ENCODE measurements at places on chromosomes 7 and 10.

DNA sequence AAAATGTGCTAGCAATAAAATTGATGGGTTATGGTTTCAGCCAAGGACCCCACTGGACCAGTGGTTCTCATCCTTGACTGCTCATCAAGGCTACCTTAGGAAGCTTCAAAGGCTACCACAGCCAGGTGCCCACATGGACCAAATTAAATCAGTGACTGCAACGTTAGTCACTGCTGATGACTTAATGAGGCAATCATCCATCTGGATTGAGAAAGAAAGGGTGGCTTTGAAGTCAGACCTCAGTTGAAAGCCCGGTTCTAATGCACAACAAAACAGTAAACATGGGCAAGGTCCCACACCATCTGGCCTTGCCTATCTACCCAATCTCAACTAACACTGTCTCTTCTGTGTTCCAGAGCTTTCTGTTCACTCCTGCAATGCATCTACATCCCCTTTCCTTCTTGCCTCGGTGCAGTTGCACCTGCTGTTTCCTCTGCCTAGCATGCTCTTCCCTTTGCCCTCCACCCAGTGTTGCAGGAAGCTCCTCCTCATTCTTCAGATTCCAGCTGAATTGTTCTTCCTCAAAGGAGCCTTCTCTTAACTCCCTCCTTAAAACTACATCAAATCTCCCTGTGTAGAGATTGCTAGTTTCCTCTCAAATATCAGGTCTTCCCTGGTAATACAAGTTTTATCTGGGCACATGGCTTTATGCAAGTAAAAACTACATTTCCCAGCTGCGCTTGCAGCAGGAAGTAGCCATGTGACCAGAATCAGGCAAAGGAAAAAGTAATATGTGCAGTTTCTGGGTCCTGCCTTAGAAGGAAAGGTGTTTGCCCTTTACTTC, 10.3 kb upstream of the KCNK18 start:
- no peak for DNase-seq

- DNase-seq = no peak
Measured at GRCh38 chr7:86647385-86648094, 3.8 kb downstream of the GRM3 start.

- no peak for DNase-seq
Measured at GRCh38 chr7:33261585-33261984, 132.2 kb downstream of the BBS9 start.

DNA sequence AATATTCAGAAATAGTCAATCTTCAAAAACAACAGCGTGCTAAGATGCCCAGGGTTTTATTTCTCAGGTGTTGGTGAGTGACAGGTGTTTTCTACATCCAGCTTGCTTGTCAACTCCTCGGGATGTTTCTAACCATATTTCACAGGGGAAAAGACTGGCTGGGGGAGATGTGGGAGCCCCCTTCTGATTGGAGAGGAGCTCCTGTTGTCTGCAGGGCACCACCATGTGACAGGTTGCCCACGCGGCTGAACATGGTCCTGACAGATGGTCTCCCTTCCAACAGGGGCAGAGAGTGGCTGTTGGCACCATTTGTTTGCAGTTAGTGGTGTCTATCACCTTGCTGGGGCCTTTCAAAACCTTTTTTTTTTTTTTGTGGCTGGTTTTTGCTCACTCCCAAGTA, 16.5 kb upstream of the GPR26 start:
- DNase-seq = no peak

DNA sequence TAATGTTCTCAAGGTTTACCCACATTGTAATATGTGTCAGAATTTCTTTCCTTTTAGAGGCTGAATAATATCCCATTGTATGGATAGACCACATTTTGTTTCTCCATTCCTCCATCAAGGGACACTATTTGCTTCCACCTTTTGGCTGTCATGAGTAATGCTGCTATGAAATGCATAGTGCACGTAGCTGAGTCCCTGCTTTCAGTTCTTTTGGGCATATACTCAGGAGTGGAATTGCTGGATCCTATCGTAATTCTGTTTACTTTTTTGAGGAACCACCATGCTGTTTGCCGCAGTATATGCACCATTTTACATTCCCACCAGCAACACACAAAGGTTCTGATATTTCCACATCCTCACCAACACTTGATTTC, 60.0 kb downstream of the PRF1 start:
- DNase-seq = no peak

DNA sequence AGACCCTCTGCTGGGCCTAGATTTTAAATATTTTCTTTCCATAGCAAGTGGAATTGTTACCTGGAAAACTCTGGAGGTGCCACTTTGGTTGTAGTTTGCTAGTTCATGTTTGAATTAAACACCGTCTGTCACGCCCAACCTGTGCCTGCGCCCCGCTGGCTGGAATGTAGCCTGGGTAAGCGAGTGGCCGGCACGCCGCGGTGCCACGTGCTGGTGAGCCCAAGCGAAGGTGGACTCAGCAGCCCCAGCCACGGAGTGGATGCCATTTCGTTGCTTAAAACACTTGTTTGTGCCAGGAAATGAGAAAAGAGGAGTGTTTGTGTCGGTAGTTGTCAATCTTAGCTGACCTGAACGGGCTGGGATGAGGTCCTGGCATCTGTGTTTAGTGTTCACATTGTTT, 2.7 kb downstream of the GET4 start:
- DNase-seq = no peak

DNA sequence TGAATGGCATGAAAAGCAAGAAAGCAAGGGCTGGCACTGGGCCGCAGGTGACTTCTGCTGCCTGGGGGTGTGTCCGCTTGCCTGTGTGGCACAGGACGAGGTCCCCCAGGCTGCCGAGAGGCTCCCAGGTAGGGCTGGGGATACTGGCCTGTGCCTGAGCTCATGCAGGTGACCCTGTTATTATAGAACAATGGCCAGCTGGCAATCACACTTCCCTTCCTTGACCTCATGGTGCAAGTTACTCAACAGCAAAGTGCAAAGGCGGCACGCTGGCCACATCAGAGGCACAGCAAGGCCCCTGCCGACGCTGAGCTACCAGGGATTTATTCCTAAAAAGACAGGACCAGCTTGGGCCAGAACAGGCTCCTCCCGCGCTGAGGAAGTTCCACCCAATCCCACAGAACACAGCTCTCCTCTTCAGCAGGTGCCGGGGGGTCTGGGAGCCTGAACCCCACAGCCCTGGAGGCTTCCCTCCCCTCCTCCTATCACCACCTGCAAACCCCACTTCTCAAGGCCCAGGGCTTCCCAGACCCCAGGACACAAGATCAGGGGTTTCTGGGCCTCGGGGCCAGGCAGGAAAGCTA, 1.4 kb upstream of the ADAM8 start:
- no peak for DNase-seq

DNA sequence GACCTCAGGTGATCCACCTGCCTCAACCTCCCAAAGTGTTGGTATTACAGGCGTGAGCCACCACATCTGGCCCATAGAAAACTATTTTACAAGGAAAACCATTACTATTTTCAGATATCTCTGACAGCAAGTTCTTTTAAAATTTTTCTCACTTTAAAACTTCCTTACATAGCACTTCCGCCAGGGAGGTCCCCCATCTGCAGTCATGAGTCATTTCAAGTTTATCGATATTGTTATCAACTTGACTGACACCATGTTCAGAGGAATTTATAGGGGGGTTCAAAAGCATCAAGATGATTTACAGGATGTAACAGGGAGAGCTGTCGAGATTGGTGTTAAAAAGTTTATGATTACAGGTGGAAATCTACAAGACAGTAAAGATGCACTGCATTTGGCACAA, 88.8 kb downstream of the NRBF2 start:
- DNase-seq = no peak

- no peak for DNase-seq
Measured at GRCh38 chr7:43767311-43767710, 8.8 kb downstream of the BLVRA start.

DNA sequence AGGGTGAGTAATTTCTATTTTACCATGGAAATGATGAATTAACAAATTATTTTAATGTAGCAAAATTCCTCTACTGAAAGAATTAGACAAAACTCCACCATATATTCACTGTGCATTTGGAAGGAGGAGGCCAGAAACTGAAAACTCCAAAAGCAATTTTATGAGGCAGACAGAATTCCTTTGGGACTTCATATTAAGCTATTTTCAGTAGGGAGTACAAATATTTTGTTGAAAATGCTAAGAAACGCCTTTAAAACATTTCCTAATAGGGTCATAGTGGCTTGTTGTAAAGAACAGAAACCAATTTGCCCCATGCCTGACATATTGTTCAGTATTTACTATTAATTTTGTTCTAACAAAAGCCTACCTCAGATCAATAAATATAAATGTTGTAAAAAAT, 117.8 kb downstream of the TES start:
- no peak for DNase-seq

- no peak for DNase-seq
Measured at GRCh38 chr10:112848228-112848627, 101.8 kb upstream of the TCF7L2 start.

DNA sequence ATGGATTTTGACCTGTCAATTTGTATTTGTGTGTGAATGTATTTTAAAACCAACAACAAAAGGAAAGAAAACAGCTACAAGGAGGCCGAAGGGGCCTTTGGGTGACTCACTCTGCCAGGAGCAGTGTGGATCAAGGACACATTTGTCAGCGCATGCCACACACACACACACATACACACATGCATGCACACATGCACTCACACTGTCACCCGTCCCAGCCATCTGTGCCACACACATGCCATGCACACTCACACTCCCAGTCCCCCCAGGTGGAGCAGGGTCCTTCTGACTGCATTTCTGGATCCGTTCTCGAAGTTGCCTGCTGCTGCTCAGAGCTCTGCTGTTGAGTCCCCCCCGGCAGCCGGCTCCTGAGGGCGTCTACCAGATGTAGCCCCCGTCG, 26.0 kb downstream of the SPOCK2 start:
- no peak for DNase-seq

DNA sequence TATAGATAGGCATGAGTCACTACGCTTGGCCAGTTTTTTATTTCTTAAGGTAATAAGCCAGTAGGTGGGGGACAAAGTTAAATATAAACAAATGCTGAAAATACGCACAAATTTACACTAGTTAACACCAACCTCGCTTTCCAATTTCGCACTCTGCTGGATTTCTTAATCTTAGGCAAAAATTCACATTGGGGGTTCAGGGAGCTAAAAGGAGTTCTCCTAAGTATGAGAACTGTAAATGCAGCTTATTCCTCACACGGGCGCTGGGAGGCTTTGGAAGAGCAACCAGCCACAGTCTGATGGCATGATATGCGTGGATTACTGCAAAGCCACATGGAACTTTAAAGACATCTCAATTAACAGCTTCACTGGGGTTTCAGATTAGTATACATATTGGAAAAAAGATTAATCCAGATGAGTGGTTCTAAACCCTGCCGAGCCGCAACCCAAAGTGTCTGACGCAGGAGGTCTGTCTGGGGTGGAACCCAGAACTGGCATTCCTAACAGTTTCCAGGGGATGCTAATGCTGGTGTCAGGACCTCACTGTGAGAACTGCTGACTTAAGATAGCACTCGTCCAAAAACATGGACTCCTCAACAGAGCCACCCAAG, 16.2 kb downstream of the TNS3 start:
- DNase-seq = no peak

DNA sequence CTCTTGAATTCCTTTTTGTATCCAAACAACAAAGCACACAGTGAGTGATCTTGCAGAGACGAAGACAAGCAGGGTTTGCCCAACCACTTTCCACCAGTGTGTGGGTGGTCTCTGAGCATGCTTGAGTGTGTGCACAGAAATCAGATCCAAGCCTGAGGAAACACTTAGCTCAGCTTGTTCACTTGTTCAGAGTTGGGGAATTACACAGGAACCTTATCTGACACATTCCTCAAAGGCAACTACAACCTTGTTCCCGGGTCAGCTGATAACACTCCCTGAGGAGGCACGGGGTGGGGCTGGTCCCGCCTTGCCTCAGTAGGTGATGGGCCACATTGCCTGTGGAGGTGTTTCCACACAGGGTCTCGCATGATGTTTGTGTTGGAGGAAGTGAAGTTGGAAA, 216.9 kb downstream of the DYNC1I1 start:
- no peak for DNase-seq

- no peak for DNase-seq
Measured at GRCh38 chr10:14302035-14302434, 28.7 kb downstream of the FRMD4A start.

DNA sequence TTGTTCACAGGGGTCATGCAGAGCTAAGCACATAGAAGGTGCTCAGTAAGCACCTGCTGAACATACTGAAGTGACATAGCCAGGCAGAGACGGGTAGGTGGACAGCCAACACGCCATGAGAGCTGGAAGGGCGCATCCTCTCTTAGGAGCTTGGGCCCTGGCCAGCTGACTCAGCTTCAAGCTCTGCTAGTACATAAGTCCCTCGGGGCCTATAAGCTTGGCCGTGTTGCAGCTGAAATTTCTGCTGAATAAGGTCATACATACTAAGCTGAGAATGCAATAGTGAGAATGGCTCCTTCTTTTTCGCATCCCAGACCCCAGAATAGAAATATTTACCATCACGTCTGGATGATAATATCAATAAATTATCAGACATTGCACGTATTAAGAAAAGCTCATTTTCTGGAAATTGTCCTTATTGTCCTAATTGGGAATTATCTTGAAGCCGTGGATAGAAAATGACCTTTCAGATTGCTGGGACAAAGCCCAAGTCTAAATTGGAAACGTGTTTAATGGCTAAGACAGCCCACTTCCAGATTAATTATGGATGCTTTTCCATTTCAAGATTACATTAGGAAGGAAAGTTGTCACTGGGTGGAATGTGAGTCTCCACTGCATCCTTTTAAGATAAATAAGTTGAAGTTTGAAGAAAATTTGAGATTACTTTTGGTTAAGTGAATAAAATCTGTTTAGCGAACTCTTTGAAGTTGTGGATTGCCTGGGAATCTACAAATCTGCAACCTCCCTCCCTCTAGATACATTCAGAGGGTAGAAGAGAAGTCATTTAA, 287.1 kb upstream of the C7orf33 start:
- no peak for DNase-seq

- DNase-seq = no peak
Measured at GRCh38 chr7:75623390-75624133, 115.2 kb downstream of the HIP1 start.

- DNase-seq = no peak
Measured at GRCh38 chr10:132063432-132063831, 2.3 kb upstream of the JAKMIP3 start.

GRCh38 chr7:142629588-142630260, 119.5 kb upstream of the PRSS1 start:
- DNase-seq = no peak

GRCh38 chr10:127920306-127921074, 13.6 kb downstream of the PTPRE start:
- DNase-seq = no peak

DNA sequence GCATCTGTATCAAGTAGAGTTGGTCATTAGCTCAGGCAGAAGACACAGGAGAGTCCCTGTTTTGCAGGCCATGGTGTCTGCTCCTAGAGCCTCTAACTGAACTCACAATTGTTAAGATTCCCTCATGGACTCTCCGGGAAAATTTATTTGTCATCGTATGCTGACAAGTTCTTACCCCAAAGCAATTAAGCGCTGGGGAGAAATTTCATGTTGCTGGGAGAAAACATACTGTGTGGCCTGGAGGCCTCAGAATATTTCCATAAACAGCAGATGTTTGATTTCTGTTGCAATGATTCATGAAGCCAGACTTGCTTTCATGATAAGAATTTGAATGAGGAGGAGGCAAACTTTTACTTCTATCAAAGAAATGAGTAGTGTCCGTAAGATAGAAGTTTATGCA, 583.2 kb downstream of the GATA3 start:
- DNase-seq = no peak

- DNase-seq = no peak
Measured at GRCh38 chr7:11750191-11750590, 81.8 kb downstream of the THSD7A start.

- no peak for DNase-seq
Measured at GRCh38 chr10:43120116-43120928, 17.9 kb upstream of the CSGALNACT2 start.

All from NCI-H774 (cell line).